Gastroesophageal sphincter (tissue), 4 donors: ENCODE measurements at places on chromosomes 4 and X. TPM values are rescaled to one million over a fixed set of nuclear protein-coding genes. Genes with fewer than 3 reads are reported as not detected.

The ABLIM2 gene
- 5.0 TPM for total RNA-seq

The PDGFC gene
- 28.0 TPM for total RNA-seq

The SLC26A1 gene
- total RNA-seq: not detected

The AADAT gene
- total RNA-seq: 3.1 TPM

The ADAD1 gene
- not detected for total RNA-seq

The FRAS1 gene
- total RNA-seq: 11.7 TPM

- ATAC-seq: no peak
Measured at GRCh38 chr4:186628058-186628711, 72.8 kb upstream of the MTNR1A start.

- no peak for ATAC-seq
Measured at GRCh38 chr4:15194520-15194919, 192.2 kb downstream of the CPEB2 start.

DNA sequence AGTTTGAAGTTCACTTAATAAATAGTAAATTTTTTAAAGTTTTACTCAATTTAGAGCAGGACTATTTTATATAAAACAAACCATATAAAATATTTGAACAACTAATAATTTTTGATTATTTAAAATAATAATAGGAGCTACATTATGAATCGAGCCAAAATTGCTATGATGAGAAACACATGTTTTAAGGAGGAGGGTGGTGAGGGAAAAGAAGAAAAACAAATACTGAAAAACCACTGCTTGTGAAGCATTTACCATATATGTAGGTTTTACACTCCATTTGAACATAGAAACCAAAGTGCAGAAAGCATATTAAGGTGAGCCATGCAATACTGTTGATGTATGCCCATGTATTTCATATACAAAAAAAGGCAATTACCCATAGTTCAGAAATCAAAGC, 448.9 kb downstream of the FSTL5 start:
- no peak for ATAC-seq

DNA sequence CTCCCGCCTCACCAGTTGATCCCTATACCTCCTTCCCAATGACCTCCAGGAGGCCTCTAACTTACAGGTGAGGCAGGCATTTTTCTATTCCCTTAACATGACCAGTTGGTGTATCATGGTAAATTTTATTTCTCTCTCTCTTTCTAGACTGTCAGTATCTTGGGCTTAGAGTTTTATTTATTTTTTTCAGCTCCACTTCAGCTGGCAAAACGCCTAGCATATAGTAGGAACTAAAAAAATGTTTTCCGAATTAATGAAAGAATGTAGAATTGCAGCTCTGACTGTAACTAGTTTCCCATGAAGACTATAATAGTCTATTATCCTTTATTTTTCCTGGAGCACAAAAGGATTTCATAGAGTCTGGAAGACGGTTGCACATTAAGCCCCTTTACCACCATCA, 84.8 kb downstream of the PDE5A start:
- ATAC-seq: no peak

DNA sequence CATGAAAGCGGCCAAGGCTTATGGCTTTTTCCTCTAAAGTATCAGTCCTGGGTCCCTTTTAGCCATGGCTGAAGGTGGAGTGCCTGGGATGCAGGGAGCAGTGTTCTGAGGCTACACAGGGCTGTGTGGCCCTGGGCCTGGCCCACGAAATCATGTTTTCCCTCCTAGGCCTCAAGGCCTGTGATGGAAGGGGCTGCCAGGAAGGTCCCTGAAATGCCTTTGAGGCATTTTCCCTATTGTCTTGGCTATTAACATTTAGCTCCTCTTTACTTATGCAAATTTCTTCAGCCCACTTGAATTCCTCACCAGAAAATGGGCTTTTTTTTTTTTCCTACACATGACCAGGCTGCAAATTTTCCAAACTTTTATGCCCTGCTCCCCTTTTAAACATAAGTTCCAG, 657.0 kb downstream of the DACH2 start:
- ATAC-seq: no peak

DNA sequence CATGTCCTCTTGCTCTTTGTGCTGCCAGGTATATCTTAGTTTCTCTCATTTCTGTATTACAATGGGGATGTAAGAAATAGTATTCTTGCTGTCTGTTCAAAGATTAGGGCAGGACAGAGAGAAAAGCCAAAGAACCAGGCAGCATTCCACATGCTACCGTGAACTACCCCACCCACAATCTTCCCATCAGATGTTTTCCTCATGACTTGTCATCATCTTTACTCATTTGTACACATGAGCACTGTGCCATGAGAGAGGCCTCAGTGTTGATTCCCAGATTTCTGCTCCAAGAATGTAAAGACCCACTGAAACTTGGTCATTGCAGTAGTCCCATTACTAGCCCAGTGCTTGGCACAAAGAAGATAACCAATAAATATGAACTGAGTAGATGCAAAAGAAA, 354.6 kb upstream of the RASGEF1B start:
- no peak for ATAC-seq

DNA sequence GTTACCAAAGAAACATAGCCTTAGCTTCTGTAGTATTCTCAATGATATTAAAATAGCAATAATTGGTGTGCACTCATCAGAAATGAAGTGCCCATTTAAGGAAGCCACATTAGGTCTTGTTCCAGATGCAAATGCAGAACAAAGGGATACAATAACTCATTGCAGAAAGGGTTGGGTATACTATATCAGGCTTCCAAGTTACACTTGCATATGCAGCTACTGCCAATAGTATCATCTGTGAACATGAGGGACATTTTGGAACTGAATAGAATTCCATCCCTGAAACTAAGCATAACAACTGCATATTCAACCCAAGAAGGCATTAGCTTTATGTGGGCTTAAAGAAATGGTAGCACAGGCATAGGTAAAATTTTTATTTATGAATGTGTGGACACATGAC, 167.8 kb downstream of the ANTXR2 start:
- ATAC-seq: no peak

GRCh38 chrX:45623266-45623665, 422.6 kb upstream of the DIPK2B start:
- peak; percentile 65 for ATAC-seq

GRCh38 chr4:56981795-56982201, 3.1 kb downstream of the POLR2B start:
- no peak for ATAC-seq

DNA sequence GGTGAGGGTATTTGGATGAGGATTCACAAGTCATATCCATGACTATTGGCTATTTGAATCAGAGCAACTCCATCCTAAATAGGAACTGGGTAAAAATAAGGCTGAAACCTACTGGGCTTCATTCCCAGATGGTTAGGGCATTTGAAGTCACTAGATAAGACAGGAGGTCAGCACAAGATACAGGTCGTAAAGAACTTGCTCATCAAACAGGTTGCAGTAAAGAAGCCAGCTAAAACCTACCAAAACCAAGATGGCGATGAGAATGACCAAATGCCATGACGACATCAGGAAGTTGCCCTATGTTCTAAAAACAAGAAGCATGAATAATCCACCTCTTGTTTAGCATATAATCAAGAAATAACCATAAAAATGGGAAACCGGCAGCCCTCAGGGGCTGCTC, 224.9 kb downstream of the PACRGL start:
- ATAC-seq: no peak

DNA sequence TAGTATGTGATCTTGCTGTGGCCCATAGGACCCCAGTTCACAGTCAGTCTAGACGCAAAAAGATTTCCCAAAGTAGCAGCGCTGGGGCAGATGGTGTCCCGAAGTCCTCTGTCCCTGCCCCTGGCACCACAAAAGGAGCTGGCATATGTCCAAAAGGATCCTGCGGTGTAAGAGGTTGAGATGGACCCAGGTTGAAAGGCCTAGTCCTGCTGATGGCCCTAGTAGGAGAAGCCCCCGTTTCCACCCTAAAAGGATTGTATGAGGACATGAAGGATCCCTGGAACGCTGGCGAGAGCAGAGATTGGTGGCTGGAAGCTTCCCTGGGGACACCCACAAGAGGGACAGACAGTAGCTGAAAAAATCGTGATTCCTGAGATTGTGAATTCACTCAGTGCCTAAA, 58.0 kb upstream of the DCAF8L1 start:
- ATAC-seq: no peak

DNA sequence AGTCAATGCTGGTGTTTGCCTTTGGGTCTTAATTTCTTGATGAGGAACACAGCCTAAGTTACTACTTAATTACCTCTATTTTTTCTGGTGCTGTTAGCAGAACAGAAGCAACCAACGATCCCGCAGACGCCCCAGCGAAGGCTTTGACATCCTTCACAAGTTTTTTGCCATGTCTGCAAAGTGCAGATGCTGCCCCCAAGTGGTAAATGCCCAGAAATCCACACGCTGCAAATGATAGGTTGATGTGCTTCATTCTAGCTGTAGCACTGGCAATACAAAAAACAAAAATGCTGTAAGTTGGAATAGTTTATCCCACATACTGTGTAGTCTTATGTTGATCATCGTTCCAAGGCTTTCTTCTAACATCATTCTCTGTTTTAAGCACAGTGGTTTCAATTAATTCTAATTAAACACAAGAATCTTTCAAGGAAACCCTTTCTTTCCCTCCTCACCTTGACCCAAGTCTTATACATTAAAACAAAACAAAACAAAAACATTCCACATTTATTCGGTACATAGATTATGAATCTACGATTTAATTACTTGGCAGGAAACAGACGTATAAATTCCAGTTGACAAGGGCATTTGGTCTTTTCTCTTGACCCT, 1.2 kb downstream of the PNPLA4 start:
- peak; percentile 11 for ATAC-seq

GRCh38 chr4:169715826-169716225, 41.9 kb downstream of the HPF1 start:
- ATAC-seq: no peak

DNA sequence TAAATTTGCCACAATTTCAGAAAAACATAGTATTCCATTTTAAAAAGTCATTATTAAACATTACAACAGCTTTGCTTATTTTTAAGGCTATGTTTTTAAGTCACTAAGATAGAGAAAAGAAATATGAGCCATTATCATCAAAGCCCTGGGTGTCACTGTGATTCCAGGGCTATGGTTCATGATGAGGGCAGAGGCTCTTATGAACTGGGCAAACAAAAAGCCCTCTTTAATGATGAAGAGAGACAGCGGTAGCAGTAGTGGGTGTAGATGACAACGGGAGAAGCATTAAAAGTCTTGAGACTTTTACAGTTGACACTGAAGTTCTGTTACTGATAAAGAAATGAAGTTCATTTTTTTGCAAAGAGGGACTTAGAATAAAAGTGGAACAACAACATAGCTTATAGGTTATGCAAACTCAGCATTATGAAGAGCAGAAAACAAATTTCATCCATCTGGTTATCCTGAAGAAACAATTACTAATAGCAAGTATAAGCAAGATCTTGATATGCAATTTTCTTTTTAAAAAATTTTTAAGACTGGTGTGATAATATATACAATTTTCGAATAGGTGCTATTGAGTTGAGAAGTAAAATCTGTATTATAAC, 202.7 kb upstream of the ETNPPL start:
- no peak for ATAC-seq

GRCh38 chrX:11760958-11761357, 2.9 kb downstream of the MSL3 start:
- ATAC-seq: no peak
